ENCODE measurements at places on chromosomes 6 and 20.

GRCh38 chr6:111248789-111249188 is 161.5 kb downstream of the SLC16A10 start:
- DNase-seq, result no peak

DNA sequence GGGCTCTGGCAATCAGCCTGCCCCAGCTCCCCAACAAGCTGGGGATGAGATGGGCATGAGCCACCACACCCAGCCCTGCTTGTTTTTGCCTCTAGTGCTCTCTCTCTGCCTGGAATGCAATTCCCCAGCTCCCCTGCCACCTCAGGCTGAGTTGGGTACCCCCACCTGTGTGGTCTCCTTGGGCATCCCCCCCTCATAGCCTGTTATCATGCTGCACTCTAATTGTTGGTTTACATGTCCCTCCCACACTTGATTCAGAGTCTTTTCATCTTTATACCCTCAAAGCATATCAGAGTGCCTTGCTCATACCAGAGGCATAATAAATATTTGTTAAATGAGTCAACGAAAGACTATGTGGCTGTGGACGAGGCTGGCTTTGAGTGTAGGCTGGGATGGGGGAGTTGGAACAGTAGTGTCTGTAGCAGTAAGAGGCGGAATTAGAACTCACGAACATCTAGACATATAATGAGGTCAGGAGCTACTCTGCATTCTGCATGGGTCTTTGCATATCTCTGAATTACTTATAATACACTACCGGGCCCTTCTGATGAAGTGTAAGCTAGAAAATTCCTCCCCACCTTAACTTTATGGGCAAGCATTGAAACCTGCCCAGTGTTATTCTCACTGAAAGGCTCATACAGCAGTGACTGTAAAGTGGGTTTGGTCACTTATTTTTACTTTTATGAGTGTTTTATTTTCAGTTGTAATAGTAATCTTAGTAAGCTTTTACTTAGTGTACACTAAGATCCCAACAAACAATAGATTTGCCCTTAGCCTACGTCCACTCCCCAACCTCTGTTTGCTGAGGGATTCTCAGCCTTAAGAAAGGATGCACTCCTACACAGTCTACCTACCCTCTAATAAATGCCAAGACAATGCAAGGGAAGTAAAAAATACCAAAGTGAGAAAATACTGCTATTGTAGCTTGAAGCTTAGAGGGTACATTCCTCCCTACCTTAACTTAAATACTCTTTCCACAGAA is 58.7 kb downstream of the EDN1 start:
- DNase-seq, result no peak

DNA sequence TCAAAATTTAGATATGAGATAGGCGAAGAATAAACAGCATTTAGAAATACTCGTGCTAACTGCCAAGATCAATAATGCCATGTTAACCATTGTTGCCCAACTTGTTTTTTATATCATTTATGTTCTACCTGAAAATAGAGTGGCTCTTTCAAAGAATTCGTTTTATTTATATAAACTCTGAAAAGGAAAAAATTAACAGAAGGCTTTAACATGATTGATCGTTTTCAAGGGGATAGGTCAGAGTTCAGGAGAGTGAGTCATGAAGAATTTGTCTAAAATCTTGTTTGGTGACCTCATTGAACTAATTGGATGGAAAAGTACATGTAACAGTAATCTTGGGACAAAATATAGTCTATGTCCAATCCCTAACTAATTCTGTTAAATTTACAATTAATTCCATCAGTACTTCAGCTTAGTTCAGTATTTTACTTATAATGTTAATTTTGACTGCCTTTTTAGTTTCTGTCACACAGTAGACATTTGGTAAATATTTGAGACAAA is 11.1 kb upstream of the ELOVL2 start:
- DNase-seq, result no peak

DNA sequence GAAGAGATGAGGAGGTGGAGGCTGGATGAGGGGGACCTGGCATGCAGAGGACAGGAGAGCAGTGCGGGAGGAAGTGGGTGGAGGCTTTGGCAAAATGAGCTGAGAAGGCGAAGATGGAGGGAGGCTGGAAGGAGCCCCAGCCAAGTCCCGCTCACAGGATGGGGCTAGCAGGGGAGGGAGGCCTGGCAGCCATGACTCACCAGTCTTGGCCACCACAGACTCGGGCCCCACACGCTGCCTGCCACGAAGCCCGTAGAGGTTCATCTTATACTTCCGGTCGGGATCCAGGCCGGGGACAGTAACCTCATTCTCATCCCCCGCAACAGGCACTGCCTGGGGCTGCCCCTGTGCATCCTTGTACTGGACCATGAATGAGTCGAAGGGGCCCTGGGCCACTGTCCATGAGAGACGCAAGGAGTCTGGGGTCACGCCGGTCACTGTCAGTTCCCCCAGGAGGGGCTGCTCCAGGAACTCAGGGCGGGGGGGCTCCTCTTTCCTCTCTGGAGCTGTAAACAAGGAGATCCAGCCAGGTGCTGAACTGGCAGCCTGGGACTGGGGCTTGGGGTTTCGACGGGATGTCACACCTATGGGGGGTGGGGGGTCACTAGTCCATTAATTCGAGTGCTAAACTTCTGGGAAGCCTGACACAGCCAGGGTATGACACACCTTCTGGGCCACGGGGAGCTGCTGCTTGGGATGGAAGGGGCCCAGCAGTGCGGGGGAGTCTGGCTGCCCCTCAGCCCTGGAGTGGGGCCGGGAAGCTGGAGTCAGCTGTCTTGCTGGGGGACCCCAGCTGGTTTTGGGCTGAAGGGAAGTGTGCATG is 27.8 kb downstream of the TNXB start:
- no peak for DNase-seq

- no peak for DNase-seq
Measured at GRCh38 chr6:105035299-105035698, 78.4 kb downstream of the LIN28B start.

- no peak for DNase-seq
Measured at GRCh38 chr6:64081453-64081852, 445.9 kb downstream of the PHF3 start.

- no peak for DNase-seq
Measured at GRCh38 chr20:33108661-33109060, 29.2 kb downstream of the BPIFB4 start.

GRCh38 chr6:166156942-166157341 is 10.7 kb downstream of the TBXT start:
- DNase-seq, result no peak

DNA sequence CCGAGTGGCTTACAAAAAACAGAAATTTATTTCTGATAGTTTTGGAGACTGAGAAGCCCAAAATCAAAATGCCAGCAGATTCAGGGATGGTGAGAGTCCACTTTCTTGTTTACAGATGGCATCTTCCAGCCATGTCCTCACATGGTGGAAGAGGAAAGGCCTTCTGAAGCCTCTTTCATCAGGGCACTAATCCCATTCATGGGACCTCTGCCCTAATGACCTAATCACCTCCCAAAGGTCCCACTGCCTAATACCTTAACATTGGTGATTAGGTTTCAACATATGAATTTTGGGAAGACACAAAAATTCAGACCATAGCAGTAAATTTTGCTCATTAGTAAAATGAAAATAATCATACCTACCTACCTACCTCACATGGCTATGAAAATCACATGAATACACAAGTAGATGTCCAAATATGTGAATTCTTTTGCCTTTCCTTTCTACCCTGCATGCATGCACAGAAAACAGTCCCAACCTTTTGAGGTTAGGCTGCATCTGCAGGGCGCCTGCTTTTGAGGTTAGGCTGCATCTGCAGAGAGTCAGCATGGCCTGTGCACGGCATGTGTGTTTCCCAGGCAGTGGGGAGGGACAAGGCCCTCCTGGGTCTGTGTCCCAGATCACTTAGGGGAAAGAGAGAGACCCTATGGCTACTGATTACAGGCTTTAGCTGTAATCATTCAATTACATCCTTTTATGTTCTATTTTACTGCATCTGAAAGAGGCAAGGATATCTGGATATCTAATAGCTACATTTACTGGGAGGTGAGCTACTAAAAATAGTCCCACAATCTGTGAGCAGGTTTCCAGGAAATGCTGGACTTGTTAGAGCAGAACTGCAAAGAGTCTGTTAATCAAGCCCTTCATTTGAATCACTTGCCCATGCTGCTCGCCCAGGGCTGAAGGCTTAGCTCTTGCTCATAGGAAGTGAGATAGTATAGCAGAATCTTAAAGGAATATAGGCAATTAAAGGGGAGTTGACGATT is 497.7 kb upstream of the MARCKS start:
- DNase-seq, result no peak

DNA sequence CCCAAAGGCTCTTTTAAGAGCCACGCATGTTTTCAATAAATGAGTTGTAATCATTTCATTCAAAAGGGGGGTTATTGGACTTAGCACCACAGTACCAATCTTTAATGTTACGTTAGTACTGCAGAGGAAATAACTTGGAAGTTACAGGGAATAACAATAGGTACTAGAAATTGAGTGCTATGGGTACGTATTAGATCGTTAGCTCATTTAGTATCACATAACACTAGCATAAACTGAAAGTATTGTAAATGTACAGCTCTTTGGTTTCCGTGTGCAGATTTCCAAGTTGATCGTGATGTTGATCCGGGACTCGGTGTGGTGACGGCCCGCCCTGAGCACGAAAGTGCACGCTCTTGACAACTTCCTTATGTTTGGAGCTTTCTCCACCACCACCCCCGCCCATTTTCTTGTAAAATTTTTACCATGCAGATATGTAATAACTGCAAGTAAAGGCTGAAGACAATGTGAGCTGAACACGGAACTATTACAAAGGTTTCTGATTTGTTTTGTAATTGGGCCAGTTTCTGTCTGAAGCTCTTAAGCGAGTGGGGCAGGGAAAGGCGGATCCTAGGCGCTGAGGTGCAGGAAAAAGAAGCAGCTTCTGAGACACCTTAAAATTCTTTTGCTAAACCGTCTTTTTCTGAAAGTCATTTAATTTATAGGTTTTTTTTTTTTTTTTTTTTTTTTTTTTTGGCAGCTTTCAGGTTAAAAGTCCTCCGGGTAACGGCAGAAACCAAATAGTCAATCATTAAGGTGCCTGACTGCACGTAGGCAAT is 71.5 kb downstream of the HFE start:
- peak; percentile 61 for DNase-seq

DNA sequence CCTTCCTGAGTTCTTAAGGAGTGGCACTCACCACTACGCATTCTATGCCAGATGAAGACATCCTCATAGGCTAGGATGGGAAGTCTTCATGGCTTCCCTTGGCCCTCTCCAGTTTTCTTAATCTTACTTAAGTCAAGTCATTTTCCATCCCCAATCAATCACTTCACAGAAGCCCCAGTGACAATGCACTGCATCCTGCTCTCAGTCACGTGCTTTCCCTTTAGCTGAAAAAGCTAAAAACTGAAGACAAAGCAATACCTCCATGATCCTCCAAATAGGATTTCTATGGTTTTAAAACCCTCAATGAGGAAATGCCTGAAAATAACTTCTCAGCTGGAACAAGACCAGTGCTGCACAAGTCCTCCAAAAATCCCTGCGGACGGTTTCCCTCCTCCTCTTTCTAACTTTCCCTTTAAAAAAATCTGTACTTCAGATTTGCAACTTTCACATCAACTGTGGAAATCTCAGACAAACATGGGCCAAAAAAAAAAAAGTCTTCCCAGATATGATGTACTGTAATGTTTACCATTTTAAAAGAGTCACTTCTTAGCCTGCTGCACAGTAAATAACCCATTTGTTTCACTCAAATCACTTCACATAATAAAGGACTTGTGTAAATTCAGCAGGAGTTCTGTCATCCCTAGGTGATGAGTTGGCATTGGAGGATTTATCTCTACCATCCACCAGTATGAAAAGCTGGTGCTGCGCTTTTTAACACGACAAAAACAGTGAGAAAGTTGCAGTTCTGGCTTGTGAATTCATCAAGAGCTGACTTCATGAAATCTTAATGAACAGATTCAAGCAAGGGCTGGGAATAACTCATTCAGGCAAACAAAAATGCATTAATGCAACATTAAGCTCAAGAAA is 590.0 kb upstream of the NOX3 start:
- no peak for DNase-seq

- no peak for DNase-seq
Measured at GRCh38 chr6:151959086-151959485, 151.6 kb downstream of the ESR1 start.

DNA sequence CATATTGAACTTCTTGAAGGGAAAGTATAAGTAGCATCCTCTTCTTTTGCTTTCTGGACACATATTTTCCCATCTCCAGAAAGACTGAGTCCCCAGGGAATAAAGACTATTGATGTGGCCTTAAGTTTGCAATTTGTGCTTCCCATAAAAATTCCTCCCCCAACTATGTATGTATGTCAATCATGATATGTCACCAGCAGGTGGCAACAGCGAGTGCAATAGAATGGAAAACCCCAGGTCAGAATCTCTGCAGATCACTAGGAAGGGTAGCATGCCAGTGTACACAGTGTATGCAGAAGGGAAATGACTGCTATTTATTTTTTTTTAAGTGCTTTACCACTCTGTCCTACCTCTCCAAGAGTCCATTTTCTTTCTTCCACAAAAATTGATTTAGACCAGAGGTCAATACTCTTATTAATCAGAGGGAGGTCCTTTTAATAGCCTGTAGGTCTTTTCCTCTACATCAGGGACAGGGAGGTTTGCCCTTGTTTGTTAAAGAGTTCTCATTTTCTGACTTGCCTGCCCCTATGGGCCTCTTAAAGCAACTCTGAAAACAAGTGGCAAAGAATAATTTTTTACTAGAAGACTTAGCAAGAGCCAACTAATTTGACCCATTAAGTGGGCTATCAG is 61.4 kb downstream of the BMP2 start:
- no peak for DNase-seq

GRCh38 chr6:116078945-116079344 is 18.3 kb upstream of the FRK start:
- DNase-seq, result no peak

- no peak for DNase-seq
Measured at GRCh38 chr6:130033949-130034348, 15.6 kb downstream of the L3MBTL3 start.

GRCh38 chr20:21505810-21506530 is 7.9 kb downstream of the NKX2-2 start:
- DNase-seq, result peak; percentile 35

- no peak for DNase-seq
Measured at GRCh38 chr20:2237059-2237458, 58.7 kb upstream of the TGM3 start.

DNA sequence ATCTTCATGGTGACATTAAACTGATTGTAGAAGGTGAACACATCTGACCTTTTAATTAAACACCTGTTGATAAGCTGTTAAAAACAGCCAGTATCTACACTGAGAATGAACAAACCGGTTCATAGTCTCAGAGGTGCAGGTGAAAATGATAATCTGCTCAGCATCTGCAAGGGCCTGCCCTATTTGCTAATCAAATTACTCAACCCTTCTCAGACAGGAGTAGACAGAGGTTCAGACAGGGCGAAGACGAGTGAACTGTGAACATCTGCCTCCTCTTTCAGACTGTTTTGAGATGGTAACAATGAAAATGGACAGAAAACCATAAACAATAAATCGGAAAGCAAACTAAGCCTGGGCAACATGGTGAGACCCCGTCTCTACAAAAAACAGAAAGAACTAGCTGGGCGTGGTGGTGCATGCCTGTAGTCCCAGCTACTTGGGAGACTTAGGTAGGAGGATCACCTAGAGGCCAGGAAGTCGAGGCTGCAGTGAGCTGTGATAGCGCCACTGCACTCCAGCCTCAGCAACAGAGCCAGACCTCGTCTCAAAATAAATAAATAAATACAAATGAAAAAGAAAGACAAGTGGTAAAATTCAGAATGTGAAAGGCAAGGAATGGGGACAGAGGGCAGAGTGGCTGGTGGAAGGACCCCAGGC is 55.9 kb downstream of the NINL start:
- DNase-seq, result no peak

GRCh38 chr6:129867403-129867802 is 6.3 kb upstream of the TMEM244 start:
- DNase-seq, result no peak

All from naive thymus-derived CD4-positive, alpha-beta T cell (primary cell).